ENCODE measurements at places on chromosomes 3 and 15. TPM values are rescaled to one million over a fixed set of nuclear protein-coding genes. Genes with fewer than 3 reads are reported as not detected.

DNA sequence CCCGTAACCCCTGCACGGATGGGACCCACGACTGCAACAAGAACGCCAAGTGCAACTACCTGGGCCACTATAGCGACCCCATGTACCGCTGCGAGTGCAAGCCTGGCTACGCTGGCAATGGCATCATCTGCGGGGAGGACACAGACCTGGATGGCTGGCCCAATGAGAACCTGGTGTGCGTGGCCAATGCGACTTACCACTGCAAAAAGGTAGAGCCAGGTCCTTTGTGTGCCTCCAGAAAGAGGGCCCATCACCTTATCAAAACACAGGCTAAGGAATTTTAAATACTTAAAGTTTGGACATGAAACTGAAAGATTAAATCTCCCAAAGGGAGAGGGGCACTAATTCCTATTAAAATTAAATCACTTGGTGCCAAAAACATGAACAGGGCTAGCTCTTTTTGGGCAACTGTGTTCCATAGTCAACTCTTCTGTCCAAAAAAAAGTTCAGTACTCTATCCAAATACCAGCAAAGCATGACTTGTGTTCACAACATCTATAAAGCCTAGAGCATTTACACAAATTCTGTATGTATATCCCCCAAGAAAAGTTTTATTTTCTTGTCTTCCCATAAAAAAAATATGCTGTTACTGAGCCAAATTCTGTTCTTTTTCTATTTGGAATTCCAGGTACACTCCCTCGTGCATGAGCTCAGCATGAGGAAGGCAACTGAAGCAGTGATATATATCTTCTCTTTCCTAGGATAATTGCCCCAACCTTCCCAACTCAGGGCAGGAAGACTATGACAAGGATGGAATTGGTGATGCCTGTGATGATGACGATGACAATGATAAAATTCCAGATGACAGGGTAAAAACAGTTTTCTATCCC is 9.2 kb downstream of the THBS1 start:
- DNase-seq, result no peak

- no peak for DNase-seq
Measured at GRCh38 chr3:195219351-195220230, 51.4 kb downstream of the XXYLT1 start.

DNA sequence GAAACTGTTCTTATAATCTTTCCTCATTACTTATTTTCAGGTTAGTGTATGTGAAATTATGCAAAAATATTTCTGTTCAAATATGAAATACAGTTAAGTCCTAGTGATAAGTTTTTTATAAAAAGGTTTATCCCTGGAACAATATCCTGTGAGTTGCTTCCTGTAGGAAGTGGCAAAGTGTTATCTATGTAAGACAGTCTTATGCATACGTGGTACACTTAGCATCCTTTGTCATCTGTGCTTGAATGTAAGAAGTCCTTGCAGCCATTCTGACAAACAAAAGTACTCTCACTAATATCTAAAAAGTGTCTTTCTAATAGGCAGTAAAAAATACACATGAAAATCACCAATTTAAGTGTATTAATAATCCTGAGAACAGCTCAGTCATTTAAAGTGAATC is 372.5 kb upstream of the BCHE start:
- no peak for DNase-seq

Gene PLAAT1
- 10.8 TPM for total RNA-seq

- DNase-seq, result peak; percentile 74
Measured at GRCh38 chr3:31166249-31166885, 271.9 kb upstream of the GADL1 start.
